Glomerular endothelial cell (primary cell): ENCODE measurements at places on chromosomes 2 and 18. TPM values are rescaled to one million over a fixed set of nuclear protein-coding genes. Genes with fewer than 3 reads are reported as not detected.

The ATP8B1 gene
- 56.7 and 68.8 TPM in 2 replicates for total RNA-seq

- DNase-seq, result no peak
These were observed 15.5 kb downstream of the PPP3R1 start for GRCh38 chr2:68236876-68237275.

DNA sequence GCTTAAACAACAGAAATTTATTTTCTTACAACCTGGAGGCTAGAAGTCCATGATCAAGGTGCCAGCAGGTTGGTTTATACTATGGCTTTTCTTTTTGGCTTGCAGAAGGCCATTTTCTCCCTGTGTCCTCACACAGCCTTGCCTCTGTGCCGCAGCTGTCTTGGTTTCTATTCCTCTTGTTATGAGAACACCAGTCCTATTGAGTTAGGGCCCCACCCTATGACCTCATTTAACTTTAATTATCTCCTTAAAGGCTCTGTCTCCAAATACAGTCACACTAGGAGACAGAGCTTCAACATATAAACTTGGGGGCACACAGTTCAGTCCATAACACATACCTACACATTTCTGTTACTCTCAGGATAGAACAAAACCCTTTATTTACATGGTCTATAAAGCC is 17.3 kb upstream of the RHOB start:
- no peak for DNase-seq

The FHL2 gene
- 115 and 138 TPM in 2 replicates for total RNA-seq

DNA sequence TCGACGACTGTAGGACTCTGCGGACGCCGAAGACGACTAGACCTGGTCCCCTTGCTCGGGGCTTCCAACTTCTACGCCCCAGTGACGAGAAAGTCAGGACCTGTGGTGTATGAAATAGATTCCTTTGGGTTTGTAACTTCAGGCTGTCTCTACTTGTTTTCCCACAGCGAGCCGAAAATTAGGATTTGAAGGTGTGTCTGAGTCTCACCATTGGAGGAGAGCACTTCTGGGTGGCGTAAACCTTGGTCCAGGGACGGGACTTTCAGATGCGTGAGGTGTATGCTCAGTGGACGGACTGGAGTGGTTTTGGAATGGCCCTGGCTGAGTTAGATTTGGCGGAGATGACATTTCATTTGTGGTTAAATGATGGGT is 1.3 kb downstream of the BIRC6 start:
- no peak for DNase-seq
